Stimulated activated CD4-positive, alpha-beta T cell treated with anti-CD3 and anti-CD28 coated beads, TNF-alpha, amount 100 ng/mL, for 4 hours (primary cell): ENCODE measurements at places on chromosomes 1 and 21.

DNA sequence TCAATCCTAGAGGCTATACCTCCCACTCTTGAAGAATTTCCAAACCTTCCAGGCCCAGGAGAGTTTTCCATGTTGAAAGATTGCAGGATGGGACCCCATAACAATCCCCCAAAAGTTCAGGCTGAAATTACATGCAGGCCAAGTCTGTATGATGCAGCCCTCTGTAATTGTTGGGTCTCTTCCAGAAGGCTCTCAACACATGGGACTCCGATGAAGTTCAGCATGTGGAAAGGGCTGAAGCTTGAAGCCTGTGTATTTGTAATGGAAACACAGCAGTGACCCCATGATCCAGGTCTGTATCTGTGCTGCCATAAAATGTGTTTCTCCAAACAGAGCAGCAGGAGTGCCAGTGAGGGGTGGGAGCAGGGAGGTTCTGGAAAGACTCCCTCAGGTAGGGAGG is 202.5 kb upstream of the LYPLAL1 start:
- DNase-seq = no peak

- DNase-seq = no peak
These were observed 52.0 kb upstream of the RGS2 start for GRCh38 chr1:192756847-192757246.

DNA sequence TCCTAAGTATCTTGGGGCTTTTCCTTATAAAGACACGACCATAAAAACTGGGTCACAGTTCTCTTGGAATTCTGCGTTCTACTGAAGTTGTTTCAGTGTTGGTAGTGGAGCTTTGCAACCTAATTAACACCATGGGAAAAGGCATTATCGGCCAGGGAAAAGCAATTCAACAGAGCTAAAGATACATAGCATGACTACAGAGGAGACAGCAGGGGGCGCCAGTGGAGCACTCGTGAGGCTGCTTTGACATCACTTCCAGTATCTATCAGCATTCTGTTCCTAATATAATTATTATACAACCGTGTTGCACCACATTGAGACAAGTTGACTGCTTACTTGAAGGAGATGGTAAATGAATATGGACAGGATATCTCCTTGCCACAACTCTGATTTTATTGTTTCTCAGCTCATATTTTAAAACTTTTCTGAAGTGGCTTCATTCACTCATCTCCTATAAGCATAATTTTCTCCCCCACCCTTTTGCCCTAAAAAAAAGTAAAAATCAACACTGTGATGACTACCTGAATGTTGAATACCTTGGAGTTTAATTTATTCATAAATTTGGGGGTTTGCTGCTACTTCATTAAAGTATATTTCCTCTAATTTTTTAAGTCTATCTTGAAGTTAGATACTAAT is 39.4 kb downstream of the ZP4 start:
- DNase-seq = no peak

DNA sequence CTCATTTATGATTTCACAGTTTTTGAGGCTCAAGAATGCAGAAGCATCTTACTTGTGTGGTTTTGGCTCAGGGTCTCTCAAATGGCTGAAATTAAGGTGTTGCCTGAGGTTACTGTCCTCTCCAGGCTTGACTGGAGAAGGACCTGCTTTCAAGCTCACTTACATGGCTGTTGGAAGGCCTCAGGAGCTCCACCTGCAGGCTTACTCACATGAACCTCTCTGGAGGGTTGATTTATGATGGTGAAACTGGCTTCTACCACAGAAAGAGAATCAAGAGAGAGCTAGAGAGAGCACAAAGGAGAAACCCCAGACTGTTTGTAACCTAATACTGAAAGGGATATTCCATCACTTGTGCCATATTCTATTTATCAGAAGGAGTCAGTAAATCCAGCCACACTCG is 6.2 kb upstream of the KCNK2 start:
- DNase-seq = no peak

DNA sequence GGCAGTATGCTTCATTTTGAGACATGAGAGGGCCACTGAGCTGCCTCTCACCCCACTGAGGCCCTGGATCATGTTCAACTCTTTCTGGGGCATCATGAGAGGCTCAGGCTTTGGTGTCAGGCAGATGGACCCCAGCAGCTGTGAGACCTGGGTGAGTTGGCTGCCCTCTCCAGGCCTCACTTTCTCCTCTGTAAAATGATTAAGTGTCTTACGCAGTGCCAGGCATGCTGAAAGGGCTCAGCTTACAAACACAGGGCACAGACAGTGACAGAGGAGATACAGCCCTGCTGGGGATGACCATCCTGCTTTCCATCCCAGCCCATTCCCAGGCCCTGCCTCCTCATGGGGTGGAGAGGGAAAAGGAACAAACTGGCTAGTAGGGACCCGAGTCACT is 387.4 kb downstream of the MATN1 start:
- DNase-seq = no peak

DNA sequence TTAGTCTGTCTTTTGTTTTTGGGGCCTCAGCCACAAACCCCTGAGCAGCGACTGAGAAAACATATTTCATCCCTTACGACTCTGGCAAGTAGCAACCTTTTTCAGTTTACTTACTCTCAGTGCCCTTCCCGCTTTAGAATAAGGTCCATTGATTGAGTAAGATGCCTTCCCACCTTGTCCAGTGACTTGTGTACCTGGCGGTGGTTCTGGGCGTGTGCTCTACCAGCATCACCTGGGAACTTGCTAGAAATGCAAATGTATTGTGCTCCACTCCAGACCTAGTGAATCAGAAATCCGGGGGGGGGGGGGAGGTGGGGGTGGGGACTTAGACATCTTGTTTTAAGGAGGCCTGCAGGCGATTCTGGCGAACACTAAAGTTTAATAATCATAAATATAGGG is 72.1 kb downstream of the S1PR1 start:
- DNase-seq = no peak

DNA sequence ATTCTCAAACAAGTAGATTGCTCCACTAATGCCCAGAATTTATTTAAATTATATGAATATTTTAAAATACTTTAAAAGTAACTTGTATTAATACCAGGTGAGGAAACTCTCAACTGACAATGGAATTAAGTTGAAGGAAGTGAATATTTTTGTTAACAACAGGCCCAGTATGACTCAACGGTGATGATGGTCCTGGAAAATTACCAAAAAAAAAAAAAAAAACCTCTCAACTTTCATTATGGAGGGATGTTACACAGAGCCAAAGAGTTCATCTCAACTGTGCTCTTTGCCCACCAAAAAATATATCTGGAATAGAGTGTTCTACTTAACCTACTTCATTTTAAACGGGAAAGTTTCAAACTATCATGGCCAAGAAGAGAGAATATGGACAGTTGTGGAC is 28.3 kb downstream of the CFH start:
- DNase-seq = no peak

GRCh38 chr1:245587435-245588115 is 432.8 kb downstream of the KIF26B start:
- no peak for DNase-seq

GRCh38 chr1:34164771-34165391 is at the start of gene CSMD2:
CSMD2 (minus strand) TSS chr1:34165230; CDS start chr1:34165097, 133 bp downstream.
- DNase-seq = no peak

DNA sequence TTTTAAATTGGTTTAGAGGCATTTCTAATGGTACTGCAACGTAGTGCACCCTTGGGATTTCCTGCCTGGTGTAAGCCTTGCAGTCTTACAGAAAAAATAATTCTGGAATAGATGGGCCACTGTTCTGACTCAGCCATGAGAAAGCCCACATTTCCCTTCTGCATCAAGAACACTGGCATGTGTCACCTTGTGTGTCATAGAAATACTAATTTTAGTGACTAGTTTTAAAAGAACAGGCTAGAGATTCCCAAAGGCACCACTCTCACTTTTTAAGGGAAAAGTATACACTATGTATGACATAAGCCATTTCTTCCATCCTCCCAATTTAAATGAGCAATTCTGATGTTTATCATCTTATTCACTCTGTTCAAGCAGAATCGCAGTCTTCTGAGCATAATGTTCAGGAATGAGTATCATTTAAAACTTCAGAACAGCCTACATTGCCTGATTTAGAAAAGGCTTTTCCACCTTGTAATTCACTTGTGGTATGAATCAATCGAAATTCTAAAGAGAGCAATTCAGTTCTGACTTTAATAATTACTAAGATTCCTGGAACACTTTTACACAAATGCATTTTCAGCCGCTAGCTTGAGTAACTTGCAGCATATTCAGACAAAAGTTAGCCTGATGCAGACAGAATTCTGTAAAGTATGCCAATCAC is 18.8 kb downstream of the RGS13 start:
- DNase-seq = no peak

- DNase-seq = no peak
These were observed 8.8 kb upstream of the TTLL10 start for GRCh38 chr1:1164701-1165451.

GRCh38 chr1:81529014-81529413 is 271.7 kb upstream of the ADGRL2 start:
- DNase-seq = no peak

- no peak for DNase-seq
These were observed 25.9 kb upstream of the TOR3A start for GRCh38 chr1:179055937-179056336.

DNA sequence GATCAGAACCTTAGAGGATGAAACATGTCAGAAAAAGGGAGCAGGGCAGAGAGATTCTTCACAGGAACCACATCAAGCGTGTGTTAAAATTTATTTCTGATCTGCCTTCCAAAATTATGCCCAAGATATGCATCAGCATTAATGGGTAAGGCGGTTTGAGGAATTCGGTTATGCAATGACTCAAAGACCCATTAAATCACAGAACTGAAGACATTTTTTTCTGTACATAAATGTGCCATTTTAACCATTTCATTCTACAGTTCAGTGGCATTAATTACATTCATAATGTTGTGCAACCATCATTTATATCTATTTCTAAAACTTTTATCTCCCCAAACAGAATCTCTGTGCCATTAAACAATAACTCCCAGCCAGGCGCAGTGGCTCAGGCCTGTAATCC is 43.4 kb downstream of the CNST start:
- no peak for DNase-seq

GRCh38 chr1:161130266-161130665 is 2.2 kb downstream of the DEDD start:
- DNase-seq = no peak

DNA sequence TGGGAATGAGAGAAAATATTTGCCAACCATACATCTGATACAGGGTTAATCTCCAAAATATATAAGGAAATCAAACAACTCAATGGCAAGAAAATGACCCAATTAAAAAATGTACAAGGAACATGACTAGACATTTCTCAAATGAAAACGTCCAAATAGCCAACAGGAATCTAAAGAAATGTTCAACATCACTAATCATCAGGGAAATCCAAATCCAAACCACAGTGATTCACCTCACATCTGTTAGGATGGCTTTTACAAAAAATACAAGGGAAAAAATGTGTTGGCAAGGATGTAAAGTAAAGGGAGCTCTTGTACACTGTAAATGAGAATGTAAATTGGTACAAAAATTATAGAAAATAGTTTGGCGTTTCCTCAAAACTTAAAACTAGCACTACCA is 54.7 kb upstream of the ZRANB2 start:
- DNase-seq = no peak

- no peak for DNase-seq
These were observed 55.3 kb downstream of the NDUFS5 start for GRCh38 chr1:39081271-39082009.

DNA sequence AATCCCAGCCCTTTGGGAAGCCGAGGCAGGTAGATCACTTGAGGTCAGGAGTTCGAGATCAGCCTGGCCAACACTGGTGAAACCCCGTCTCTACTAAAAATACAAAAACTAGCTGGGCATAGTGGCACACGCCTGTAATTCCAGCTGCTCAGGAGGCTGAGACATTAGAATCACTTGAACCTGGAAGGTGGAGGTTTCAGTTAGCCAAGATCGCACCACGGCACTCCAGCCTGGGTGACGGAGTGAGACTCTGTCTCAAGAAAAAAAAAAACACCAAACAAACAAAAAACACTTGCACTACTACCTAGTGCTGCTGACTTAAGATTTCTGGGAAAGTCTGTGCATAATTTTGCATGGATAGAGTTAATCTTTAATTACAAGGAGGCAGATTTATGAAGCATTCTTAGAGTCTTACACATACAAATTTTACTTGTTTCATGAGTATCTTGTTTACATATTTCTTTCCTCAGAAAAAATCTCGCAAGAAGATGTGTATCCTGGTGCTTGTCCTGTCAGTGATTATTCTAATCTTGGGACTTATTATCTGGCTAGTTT is 8.7 kb upstream of the PPP1R8 start:
- no peak for DNase-seq

DNA sequence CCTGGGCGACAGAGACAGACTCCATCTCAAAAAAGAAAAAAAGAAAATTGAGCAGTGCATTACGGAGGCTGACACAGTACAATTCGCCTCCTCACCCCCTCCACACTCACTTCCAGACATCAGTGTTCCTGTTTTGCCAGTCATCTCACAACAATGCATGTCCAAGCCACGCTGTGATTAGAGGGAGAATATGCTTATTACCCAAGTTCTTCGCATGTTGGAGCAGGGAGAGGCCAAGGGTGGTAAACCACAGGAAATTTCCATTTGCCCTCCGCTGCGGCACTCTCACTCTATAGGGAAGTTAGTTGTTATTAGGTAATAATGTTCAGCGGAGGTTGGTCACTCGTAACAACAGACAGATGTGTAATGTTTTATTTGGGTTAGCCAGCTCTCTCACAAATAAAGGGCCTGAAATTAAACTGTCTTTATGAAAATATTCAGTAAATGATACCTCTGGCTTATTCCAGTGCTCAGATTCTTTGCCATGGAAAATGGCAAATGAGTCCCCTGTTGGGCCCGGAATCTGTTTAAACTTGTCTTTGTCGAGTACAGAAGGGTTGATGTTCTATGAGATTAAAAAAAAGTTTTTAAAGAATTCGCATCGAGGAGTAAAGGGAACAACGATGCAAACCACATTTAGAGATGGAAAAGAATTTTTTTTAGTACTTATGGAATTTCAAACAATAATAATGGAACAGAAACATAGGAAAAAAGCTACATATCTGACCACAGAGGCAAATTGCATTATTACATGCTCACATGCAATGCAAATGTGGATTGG is 33.1 kb downstream of the KCNJ15 start:
- DNase-seq = no peak

GRCh38 chr1:109213824-109214693 is at the start of gene SARS1:
SARS1 (plus strand) TSS chr1:109213918; CDS start chr1:109213993, 75 bp downstream.
- DNase-seq = peak; percentile 87
